Frontal cortex (tissue), 4 donors: ENCODE measurements at places on chromosomes 12 and 14. TPM values are rescaled to one million over a fixed set of nuclear protein-coding genes. Genes with fewer than 3 reads are reported as not detected.

Gene C1QL4
- total RNA-seq, result 0.41 TPM

Gene TOMM20L
- total RNA-seq, result not detected

Gene RHOJ
- 4.5 TPM for total RNA-seq

Gene TSPAN19
- not detected for total RNA-seq

Gene RIMBP2
- 47.7 TPM for total RNA-seq
